ENCODE measurements at places on chromosomes 7 and 10.

DNA sequence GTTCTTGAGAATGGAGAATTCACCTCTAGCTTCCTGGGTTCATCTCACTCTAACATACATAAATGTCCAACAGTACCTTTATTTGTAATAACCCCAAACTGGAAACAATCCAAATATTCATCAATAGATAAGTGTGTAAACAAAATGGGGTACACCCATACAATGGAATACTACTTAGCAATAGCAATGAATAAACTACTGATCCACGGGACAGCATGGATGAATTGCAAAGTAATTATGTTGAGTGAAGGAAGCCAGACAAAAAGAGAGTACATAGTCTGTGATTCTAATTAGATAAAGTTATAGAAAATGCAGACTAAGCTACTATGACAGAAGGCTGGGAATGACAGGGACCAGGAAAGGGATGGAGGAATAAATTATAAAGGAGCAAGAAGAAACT lies 391.3 kb downstream of the CCSER2 start:
- no peak for DNase-seq

- DNase-seq: no peak
Measured at GRCh38 chr10:19713159-19713558, 103.1 kb upstream of the PLXDC2 start.

GRCh38 chr10:45096001-45096400 lies 95.3 kb downstream of the ZNF22 start:
- DNase-seq: no peak

DNA sequence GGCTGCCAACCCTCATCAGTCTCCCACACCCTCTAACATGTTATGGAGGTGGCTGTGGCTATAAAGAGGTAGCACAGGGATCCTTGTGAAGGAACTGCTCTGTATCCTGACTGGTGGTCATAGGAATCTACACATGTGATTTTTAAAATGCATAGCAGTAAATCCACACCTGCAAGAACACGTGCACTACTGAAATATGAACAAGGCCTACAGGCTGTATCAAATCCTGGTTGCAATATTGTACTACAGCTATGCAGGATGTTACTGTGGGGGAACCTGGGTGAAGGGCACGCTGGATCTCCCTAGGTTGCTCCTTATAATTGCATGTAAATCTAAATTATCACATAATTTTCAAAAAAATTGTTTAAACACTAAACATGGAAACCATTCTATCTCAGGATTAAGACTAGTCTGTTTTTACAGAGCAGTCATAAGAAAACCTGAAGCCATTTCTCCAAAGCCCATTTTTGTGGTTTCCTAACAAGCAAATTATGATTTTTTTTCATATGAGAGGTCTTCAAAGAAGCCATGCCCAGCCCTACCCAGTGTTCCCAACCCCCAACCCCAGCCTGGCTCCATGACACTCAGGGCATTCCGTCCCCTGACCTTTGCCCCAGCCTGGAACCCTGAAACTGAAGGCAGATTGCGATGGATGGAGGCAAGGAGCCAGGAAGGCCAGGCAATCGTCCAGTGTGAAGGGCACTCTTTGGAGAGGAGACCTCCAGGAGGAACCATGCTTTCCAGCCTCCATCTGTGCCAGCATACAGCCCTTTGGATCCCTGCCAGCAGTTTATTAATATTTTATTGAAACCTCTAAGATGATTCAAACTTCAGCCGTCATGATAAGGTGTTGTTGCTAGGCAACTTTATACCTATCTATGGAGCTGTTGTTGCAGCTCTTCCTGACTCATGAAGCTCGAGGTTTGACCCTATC lies 161.0 kb downstream of the GRID1 start:
- DNase-seq: no peak

DNA sequence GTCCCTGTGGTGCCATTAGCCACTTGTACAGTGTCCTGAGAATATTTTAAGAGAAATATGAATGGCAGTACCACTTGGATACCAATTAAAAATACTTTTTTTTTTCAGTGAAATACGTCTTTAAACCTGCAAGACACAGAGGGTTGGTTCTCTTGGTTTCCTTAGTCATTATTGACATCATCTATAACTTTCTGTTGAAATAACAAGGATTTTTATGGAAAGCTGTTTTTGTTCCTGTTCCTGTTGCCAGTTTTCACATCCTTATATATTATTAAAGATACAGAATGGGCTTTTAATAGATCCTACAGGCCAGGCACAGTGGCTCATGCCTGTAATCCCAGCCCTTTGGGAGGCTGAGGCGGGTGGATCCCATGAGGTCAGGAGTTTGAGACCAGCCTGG lies 579.9 kb downstream of the AUTS2 start:
- no peak for DNase-seq

DNA sequence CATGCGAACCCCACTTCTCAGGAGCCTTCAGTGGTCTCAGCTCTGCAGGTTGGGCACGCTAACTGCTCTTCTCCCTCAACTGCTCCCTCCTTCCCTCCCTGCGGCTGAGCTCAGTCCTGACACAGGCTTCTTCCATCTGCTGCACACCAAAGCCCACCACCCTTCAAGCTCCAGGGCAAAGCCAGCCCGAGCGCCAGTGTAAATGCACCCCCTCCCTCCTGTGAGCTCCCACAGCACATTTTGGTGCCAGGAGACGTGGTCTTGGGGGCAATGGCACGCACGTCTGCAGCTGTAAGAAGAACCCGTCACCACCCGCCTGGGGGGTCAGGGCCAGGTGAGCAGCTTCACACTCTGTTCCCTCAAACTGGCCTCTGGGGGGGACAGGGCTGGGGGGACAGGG lies 15.9 kb downstream of the VIPR2 start:
- DNase-seq: no peak

DNA sequence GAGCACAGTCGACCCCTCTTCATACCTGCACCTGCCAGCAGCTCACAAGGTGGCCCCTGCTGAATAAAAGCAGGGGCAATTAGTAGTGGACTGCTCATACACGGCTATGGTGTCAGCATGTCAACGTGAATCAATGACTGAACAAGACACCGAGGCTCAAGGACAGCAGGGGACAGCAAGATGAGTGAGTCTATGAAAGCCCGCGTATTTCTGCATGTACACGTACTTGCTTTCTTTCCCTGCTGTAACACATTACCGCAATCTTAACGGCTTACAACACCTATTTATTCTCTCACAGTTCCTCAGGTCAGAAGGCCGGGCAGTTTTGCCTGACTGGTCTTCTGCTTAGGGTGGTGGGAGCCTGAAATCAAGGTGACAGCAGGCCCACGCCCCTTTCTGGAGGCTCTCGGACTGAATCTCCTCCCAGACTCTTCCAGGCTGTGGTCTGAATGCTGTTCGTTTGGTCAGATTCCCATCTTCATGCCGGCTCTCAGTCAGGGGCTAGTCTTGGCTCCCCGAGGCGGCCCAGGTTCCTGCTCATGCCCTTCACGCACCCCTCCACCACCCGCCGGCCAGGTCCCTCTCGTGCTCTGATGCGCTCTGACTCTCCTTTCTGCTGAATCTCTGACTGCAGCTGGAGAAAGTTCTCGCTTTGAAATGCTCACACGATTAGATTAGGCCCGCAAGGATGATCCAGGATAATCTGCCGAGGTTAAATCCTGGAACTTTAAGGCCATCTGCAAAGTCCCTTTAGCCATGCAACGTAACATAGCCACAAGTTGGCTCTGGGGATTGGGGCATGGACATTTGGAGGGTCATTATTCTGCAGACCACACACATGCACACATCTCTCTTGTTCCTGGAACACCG lies 7.8 kb upstream of the PPP2R2D start:
- DNase-seq: no peak

DNA sequence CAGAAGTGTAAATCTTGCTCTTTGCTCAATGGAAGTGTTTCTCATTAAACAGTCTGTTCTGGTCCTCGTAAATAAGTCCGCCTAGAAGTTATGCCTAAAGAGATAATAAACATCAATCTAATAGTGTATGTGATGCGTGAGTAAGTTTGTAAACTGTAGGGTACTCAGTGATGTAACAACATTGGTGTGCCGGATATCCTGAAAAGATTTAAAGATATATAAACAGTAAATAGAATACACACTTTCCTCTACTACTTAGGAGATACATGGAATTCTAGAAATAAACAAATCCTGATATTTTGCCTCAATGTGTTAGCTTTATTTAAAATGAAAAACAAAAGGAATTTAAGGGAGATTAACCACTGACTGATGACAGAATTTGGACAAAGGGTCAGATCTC lies 123.5 kb downstream of the AHR start:
- DNase-seq: no peak

GRCh38 chr10:16770670-16771069 lies 46.6 kb downstream of the RSU1 start:
- no peak for DNase-seq

GRCh38 chr10:29699621-29700020 lies 64.8 kb upstream of the SVIL start:
- no peak for DNase-seq

GRCh38 chr7:22361795-22362194 lies 4.8 kb upstream of the RAPGEF5 start:
- no peak for DNase-seq

GRCh38 chr10:2851566-2851965 lies 215.8 kb upstream of the PFKP start:
- DNase-seq: no peak

DNA sequence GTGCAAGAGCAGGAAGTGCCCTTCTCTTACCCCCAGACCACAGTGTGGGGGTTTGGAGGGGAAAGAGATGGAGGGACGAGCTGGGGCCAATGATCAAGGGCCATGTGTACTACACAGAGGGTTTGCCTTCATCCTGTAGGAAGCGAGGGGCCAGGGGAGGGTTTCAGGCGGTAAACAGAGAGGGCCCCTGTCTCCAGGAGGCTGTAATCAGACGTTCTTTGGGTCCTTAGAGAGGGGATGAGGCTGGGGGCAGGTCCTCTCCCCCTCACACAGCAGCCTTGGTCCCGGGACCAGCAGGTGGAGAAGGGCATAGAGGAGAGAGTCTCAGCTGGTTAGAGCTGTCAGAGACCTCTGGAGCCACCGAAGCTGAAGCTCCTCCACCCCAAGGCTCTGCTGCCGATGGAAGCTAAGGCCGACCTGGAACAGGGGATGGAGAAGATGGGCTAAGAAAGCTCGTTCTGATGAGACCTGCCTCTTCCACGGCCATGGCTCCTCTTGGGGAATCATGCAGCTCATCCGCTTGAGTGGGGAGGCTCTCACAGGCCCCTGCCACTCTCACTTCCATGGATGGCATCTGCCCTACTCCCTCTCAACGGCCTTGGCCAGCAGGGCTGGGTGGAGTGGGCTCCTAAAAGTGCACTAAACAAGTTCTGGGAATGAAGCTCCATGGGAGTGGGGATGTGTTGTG lies 3.5 kb downstream of the LOXL4 start:
- DNase-seq: no peak

GRCh38 chr7:116621649-116622048 lies 50.3 kb upstream of the MET start:
- DNase-seq: no peak

- no peak for DNase-seq
Measured at GRCh38 chr10:124033887-124034218, 59.5 kb downstream of the CHST15 start.

DNA sequence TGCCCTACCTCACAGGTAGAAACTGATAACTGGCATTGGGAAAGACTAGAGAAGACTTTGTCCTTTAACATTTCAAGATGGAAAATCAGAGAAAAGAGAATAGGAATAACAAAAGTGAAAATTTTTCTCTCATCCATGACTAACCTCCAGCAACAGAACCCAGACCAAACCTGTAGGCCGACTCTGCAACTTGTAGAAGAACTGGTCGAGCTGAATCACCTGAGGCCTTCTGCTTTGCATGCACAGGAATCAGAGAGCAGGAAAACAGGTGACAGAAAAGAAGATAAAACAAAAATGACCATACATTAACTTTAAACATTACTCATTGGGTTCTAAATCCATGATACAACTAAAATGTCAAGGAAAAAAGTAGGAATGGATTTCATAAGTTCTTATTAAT lies 137.1 kb downstream of the SLC25A13 start:
- no peak for DNase-seq

GRCh38 chr10:10213237-10213636 lies 804.4 kb upstream of the CELF2 start:
- no peak for DNase-seq

DNA sequence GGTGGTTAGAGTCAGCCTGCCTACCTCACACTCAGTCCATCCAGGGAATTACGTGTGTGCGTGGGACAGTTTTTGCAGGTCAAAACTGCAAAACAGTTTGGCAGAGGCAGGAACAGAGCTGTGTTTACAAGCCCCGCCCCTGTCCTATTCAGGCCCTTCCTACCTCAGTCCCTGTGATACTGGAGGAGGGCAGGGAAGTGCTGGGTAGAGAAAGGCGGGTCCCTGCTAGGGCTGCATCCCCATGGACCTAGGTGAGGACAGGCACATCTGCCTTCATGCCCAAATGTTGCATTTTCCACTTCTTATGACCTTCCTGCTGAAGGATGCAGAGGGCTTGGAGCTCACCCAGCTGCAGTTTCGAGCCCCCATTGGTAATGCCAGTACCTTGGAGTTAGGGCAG lies 25.1 kb downstream of the SBDS start:
- no peak for DNase-seq

DNA sequence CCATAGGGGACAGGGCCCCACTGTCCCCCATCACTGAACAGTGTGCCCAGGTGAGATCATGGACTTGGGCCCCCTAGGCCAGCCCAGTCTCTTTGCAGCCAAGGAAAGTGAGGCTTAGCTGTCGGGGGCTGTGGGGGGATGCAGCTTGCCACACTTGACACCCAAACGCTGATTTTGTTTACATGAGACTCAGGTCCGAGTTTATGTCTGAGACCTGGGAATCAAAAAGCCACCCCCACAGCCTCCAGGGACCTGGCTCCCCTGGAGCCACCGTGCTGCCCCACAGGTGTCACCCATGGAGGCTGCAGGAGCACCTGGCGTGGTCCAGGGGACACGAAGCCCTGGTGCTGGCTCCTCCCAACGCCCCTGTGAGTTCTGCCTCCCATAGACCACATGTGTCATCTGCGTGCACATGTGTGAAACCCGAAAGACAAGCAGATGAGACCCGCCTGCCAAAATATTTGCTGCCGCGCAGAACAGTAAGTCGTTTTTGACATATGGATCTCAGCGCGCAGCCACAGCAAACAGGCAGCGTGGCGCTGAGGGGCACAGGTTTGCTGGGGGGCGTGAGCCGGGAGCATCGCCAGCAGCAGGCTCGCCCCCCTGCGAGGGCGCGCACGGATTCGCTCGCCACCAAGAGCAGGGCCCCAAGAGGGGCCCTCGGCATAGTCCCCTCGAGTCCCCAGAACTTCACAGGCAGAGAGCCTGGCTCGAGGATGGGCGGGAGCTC lies 112.3 kb downstream of the LHPP start:
- no peak for DNase-seq

DNA sequence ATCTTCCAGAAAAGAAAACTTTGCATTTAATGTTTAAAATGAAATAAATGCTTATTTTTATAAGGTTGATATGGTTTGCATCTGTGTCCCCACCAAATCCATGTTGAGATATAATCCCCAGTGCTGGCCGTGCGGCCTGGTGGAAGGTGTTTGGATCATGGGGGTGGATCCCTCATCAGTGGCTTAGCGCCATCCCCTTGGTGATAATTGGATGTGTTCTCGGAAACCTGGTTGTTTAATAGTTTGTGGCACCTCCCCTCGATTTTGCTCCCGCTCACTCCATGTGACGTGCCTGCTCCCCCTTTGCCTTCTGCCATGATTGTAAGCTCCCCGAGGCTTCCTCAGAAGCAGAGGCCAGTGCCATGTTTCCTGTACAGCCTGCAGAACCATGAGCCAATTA lies 2.4 kb upstream of the MTPAP start:
- no peak for DNase-seq
